ENCODE measurements at places on chromosomes 2 and 18.

DNA sequence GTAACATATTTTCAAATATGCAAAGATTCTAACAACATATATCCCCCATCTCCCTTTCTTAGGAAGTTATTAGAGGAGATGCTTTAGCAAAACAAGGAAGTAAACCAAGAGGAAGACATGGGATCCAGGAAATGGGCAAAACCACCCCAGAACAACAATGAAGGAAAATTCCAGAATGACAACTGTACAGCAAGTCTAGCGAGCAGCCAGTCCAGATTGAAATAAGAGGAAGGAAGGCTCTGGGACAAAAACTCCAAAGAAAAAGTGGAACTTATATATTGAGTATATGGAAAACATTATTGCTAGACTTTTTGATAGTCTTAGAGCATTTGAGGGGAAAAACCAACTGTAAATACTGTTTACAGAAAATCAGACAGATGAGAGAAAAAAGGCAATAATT lies 2.9 kb upstream of the ARPC2 start:
- no peak for DNase-seq

DNA sequence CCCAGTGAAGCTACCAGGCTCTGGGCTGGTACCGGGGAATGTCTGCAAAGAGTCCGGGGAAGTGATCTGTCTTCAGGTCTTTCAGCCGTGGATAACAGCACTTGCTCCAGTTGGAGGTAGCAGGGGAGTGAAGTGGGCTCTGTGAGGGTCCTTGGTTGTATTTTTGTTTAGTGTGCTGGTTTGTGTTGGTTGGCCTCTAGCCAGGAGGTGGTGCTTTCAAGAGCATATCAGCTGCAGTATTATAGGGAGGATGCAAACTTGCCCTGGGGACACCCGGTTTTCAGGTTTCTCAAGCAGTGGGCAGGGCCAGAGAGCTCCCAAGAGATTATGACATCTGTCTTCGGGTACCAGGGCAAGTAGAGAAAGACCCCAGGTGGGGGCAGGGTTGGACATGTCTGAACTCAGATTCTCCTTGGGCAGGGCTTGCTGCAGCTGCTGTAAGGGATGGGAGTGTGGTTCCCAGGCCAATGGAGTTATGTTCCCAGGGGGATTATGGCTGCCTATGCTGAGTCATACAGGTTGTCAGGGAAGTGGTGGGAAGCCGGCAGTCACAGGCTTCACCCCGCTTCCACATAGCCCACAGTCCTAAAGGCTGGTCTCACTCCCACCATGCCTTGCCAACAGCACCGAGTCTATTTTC lies 34.4 kb downstream of the ACAA2 start:
- DNase-seq = no peak

DNA sequence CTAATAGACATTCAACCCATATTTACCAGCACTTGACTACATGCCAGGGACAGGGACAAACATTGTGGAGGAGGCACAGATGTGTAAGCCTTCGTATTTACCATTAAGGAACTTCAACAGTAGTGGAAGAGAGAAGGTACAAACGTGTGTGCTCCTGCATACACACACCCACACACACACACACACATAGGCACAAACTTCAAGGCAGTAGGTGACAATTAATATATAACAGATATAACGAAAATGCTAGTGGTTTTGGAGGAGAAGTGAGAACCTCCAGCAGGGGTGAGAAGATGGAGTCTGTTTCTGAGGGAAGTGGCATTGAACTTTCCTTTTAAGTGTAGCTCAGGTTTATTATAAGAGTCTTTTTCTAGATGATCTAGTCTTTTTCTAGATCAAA lies 231.1 kb downstream of the SETBP1 start:
- DNase-seq = no peak

- DNase-seq = no peak
These were observed 26.9 kb upstream of the SLC35F6 start for GRCh38 chr2:26737221-26737620.

GRCh38 chr2:165067643-165068486 lies 112.5 kb upstream of the SLC38A11 start:
- DNase-seq = no peak

GRCh38 chr18:80022613-80023012 lies 11.6 kb upstream of the RBFA start:
- DNase-seq = no peak

DNA sequence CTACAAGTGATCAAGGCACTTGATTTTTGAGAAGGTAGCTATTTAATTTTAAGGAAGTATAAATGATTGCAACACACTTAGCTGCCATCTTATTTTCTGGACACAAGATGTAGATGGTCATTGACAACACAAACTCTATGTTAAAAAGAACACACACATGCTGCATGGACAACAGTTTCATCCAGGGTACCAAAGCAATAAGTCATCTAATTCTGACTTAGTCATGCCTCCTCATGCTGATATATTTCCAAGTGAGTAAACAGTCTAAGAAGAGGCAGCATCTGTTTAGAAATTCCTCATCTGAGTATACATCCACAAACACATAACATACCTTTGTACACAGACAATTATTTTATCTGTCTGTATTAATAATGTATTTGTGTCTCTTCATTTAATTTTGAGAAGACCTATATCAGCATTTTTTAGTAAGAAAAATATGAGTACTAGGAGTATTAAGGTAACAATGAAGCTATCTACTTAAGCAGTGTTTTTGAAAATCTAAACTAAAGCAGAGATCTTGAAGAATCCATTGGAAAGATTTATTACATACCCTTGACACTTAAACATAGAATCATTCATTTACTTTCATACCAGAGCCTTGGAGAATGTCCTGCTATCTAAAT lies 84.9 kb downstream of the SCN1A start:
- DNase-seq = no peak

- DNase-seq = no peak
These were observed 244.7 kb downstream of the HRH4 start for GRCh38 chr18:24704946-24705630.
